ENCODE measurements at places on chromosomes 7 and 10.

DNA sequence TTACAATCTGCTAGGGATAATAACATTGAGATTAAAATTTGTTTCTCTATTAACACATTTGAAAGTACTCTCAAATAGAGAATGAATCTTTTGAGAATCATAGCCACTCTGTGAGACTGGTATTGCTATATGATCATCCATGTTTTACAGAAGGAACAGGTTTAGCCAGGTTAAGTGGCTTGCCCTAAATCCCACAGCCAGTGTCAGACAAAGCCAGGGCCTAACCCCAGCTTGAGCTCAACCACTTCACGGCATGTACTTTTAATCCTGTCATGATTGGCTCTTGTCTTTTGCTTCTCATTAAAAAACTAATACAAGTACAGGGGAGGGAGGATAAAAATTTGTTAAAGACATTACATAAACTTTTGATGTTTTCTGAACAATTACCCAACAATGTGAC, 3.8 kb upstream of the ZNRF2 start:
- DNase-seq, result no peak
- H3K27me3 ChIP-seq, result no peaks in the 10 kb centered on the region
- no peaks in the 10 kb centered on the region for H3K4me1 ChIP-seq

DNA sequence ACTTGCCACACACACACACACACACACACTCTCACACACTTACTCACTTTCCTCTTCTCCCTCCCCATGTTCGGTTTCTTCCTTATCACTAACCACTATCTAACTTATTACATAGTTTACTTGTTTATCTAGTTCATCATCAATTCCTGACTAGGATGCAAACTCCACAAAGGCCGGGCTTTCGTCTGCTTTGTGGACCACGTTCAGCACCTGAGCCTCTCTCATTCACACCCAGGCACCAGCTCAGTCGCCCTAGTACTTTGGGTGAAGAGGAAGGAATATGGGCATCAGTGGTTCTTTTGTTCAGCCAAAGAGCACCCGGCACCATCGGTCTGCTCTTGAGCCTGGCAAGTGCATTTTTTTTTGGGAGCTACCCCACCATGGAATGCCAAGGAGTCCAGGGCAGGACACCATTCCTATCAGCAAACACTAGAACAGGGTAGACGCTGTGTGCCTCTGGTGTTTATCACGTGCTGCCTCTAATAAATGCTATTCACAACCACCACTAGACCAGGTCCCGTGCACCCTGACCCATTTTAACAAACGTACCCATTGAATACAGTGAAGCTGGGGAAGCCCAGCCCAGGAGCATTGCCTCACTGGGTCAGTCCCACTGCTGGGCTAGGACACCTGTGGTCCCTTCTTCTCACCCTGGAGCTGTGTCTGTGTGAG, 2.2 kb downstream of the C10orf67 start:
- no peak for DNase-seq
- H3K4me3 ChIP-seq, result no peak overlapping the region
- no peaks in the 10 kb centered on the region for H3K36me3 ChIP-seq
- peaks cover 12% of the 10 kb centered on the region for H3K4me1 ChIP-seq

DNA sequence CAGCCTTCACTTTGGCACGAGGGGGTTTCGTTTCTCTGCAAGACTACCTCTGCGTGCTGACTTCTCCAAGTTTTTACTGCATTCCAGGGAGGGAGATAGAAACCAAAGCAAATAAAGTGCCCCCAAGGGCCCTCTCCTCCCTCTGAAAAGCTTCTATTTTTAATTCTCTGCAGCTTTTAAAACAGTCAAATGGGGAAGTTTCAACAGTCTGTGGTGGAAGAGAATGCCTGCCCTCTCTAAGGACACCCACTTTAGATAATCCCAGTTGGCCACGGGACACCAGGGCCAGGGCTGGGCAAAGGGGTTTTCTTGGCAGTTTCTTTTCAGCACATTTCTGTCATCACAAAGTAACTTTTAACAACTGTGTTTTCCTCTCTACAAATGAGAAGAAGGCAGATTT, 386.7 kb upstream of the NPVF start:
- no peak for DNase-seq
- no peak overlapping the region for H3K27ac ChIP-seq
- no peaks in the 10 kb centered on the region for H3K4me1 ChIP-seq
- no peak overlapping the region for H3K4me3 ChIP-seq
- H3K27me3 ChIP-seq, result no peaks in the 10 kb centered on the region

- peak overlapping the region; percentile 71 for H3K27ac ChIP-seq
- H3K4me1 ChIP-seq, result peaks cover 50% of the 10 kb centered on the region
- H3K27me3 ChIP-seq, result no peaks in the 10 kb centered on the region
- DNase-seq, result no peak
- H3K36me3 ChIP-seq, result no peaks in the 10 kb centered on the region
Observed at GRCh38 chr10:33154590-33154989, 179.9 kb downstream of the NRP1 start.

- no peak overlapping the region for H3K4me3 ChIP-seq
- DNase-seq, result no peak
- no peak overlapping the region for H3K27ac ChIP-seq
Observed at GRCh38 chr7:105594034-105594433, 12.7 kb upstream of the EFCAB10 start.

GRCh38 chr7:22681312-22681711, 45.7 kb upstream of the IL6 start:
- H3K36me3 ChIP-seq, result no peaks in the 10 kb centered on the region
- H3K4me1 ChIP-seq, result peaks cover 13% of the 10 kb centered on the region
- no peaks in the 10 kb centered on the region for H3K27me3 ChIP-seq
- no peak overlapping the region for H3K4me3 ChIP-seq
- DNase-seq, result no peak

DNA sequence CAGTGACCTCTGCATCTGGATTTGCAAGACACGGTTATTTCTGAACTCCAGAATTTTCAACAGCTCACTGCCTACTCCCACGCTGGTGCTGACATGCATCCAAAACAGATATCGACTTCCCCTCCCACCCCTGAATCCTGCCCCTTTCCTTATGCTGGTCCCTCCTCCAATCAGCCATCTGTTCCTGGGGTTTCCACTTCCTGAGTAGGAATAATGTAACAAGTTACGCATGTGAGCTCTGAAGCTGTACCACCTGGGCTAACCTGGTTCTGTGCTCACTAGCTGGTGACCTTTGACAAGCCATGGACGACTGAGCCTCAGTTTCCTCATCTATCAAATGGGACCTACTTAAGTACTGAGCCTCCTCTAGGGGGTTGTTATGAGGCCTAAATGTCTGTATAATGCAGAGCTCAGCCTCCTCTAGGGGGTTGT, 1.7 kb upstream of the NCAPG2 start:
- H3K4me3 ChIP-seq, result no peak overlapping the region
- no peaks in the 10 kb centered on the region for H3K36me3 ChIP-seq
- no peaks in the 10 kb centered on the region for H3K27me3 ChIP-seq
- H3K4me1 ChIP-seq, result peaks cover 6% of the 10 kb centered on the region
- no peak overlapping the region for H3K27ac ChIP-seq
- DNase-seq, result no peak

DNA sequence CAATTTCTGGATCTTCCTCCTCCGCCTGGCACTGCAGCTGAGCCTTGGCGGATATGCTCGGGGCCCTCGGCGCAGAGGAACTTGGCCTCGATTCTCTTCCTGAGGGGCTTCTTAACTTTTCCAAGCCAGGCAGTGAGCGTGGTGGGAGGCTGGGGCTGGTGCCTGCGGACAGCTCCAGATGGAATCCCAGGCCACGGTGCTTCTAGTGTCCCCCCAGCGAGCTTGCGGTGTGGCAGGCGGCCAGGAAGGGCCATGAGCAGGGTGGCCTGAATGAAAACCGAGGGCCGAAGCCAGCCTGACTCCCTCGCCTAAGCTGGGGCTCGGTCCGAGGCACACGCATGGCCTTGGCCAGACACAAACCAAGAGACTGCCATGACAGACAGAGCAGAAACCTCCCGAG, 31.3 kb downstream of the RCC1L start:
- H3K36me3 ChIP-seq, result peaks cover 13% of the 10 kb centered on the region
- DNase-seq, result no peak
- no peak overlapping the region for H3K27ac ChIP-seq
- H3K4me1 ChIP-seq, result no peaks in the 10 kb centered on the region
- H3K27me3 ChIP-seq, result no peaks in the 10 kb centered on the region

- no peak overlapping the region for H3K27ac ChIP-seq
- H3K27me3 ChIP-seq, result no peaks in the 10 kb centered on the region
- no peak for DNase-seq
Observed at GRCh38 chr7:46752881-46753366, 829.0 kb downstream of the TNS3 start.

DNA sequence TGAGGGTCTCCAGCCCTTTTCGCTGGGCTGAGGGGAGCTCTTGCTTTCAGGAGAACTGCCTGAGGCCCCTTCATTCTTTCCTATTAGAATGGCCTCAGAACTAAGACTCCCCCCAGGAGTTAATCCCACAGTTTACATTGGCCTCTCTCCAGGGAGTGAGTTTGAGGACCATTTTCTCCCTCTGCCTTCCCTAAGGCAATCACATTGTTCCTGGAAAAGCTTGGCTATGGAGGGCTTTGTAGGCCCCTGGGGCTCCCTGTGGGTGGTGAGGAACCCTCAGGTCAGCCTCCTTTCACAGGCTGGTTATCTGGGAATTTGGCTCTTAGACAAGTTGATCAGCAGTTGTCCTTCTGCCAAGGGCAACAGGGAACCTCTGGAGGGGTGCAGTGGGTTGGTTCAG, 343.7 kb downstream of the RPS24 start:
- DNase-seq, result no peak
- H3K4me3 ChIP-seq, result no peak overlapping the region
- H3K36me3 ChIP-seq, result no peaks in the 10 kb centered on the region
- H3K27ac ChIP-seq, result no peak overlapping the region

GRCh38 chr10:3932597-3933375, 147.8 kb upstream of the KLF6 start:
- no peaks in the 10 kb centered on the region for H3K36me3 ChIP-seq
- peaks cover 6% of the 10 kb centered on the region for H3K4me1 ChIP-seq
- no peak overlapping the region for H3K4me3 ChIP-seq
- no peaks in the 10 kb centered on the region for H3K27me3 ChIP-seq
- no peak for DNase-seq

GRCh38 chr10:111556666-111557065, 479.8 kb downstream of the ADRA2A start:
- H3K27me3 ChIP-seq, result no peaks in the 10 kb centered on the region
- H3K4me3 ChIP-seq, result no peak overlapping the region
- no peak overlapping the region for H3K27ac ChIP-seq
- no peaks in the 10 kb centered on the region for H3K4me1 ChIP-seq

DNA sequence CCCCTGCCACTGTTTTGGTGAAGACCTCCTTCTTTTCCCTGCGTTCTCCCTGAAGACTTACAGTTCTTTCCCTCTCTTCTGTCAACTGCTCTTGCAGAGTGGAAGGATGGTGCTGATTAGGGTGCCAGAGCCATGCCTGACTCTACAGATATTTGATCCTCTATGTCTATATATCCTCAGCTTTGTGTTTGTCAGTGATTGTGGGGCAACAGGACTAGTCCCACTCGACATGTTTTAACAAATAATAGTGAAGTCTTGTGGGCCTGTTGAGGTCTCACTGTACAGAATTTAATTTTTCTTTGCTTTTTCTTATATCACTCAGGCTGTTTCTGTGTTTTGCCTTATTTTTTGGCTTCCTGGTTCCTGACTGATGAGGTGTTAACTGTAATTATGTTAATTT, 5.0 kb downstream of the PLEKHA1 start:
- H3K36me3 ChIP-seq, result no peaks in the 10 kb centered on the region
- no peak overlapping the region for H3K27ac ChIP-seq
- H3K4me1 ChIP-seq, result no peaks in the 10 kb centered on the region
- no peak for DNase-seq
- no peak overlapping the region for H3K4me3 ChIP-seq

- H3K27ac ChIP-seq, result no peak overlapping the region
- H3K4me3 ChIP-seq, result no peak overlapping the region
- no peaks in the 10 kb centered on the region for H3K36me3 ChIP-seq
- H3K4me1 ChIP-seq, result no peaks in the 10 kb centered on the region
- H3K27me3 ChIP-seq, result no peaks in the 10 kb centered on the region
- DNase-seq, result no peak
Observed at GRCh38 chr10:90197766-90198165, 496.4 kb downstream of the KIF20B start.

GRCh38 chr7:114622221-114622620, 207.6 kb downstream of the FOXP2 start:
- H3K4me1 ChIP-seq, result no peaks in the 10 kb centered on the region
- no peak for DNase-seq
- no peak overlapping the region for H3K4me3 ChIP-seq
- no peaks in the 10 kb centered on the region for H3K27me3 ChIP-seq
- H3K27ac ChIP-seq, result no peak overlapping the region

- no peak overlapping the region for H3K27ac ChIP-seq
- no peaks in the 10 kb centered on the region for H3K27me3 ChIP-seq
Observed at GRCh38 chr7:43756368-43757072, 2.0 kb upstream of the BLVRA start.

GRCh38 chr7:26508917-26509316, 217.3 kb downstream of the SNX10 start:
- no peaks in the 10 kb centered on the region for H3K36me3 ChIP-seq
- H3K4me3 ChIP-seq, result no peak overlapping the region
- DNase-seq, result no peak
- no peak overlapping the region for H3K27ac ChIP-seq
- H3K4me1 ChIP-seq, result no peaks in the 10 kb centered on the region

GRCh38 chr7:128264477-128264876, 23.4 kb downstream of the LEP start:
- H3K36me3 ChIP-seq, result no peaks in the 10 kb centered on the region
- H3K4me1 ChIP-seq, result no peaks in the 10 kb centered on the region
- H3K4me3 ChIP-seq, result no peak overlapping the region
- no peaks in the 10 kb centered on the region for H3K27me3 ChIP-seq
- no peak for DNase-seq

DNA sequence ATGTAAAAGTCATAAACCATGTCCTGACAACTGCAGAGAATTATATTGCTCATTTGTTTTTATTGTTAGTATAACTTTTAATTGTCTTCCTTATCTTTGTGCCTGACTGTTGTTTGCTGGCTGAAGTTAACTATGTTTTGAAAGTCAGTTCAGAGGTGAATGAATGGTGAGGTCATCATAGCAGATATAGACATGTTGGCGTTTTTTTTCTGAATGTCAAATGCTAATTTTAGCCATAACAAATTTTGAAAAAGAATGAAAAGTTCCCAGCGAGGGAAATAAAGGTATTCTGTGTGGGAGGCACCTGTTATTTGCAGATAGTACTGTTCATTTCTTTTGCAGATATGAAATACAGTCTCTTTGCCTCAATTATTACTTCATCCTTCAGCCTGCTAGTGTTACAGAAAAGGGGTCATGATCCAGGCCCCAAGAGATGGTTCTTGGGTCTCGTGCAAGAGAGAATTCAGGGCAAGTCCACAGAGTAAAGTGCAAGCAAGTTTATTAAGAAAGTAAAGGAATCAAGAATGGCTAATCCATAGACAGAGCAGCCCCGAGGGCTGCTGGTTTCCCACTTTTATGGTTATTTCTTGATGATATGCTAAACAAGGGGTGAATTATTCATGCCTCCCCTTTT, 96.5 kb downstream of the CAMK1D start:
- H3K4me3 ChIP-seq, result no peak overlapping the region
- H3K27ac ChIP-seq, result no peak overlapping the region
- peaks cover 10% of the 10 kb centered on the region for H3K4me1 ChIP-seq
- no peak for DNase-seq
- H3K36me3 ChIP-seq, result no peaks in the 10 kb centered on the region
- no peaks in the 10 kb centered on the region for H3K27me3 ChIP-seq
